ENCODE measurements at places on chromosomes 3 and 15. TPM values are rescaled to one million over a fixed set of nuclear protein-coding genes. Genes with fewer than 3 reads are reported as not detected.

Gene COLQ
- total RNA-seq = under 0.01 TPM

Gene TUSC2
- total RNA-seq = 23.3 TPM

Gene ZKSCAN7
- total RNA-seq = 2.9 TPM

Gene OR5K2
- total RNA-seq = not detected

Gene NLGN1
- total RNA-seq = 0.13 TPM

Gene CHRNA3
- not detected for total RNA-seq

Gene CRABP1
- not detected for total RNA-seq

Gene CLDN16
- 0.26 TPM for total RNA-seq

Gene NAALADL2
- total RNA-seq = 1.1 TPM

Gene LRRC2
- under 0.01 TPM for total RNA-seq

Gene SLC38A3
- not detected for total RNA-seq

Gene CP
- 0.13 TPM for total RNA-seq

Gene TTLL13
- under 0.01 TPM for total RNA-seq

Gene PTX3
- 0.90 TPM for total RNA-seq

Gene FETUB
- not detected for total RNA-seq

Gene PRSS50
- not detected for total RNA-seq

Gene RTP1
- not detected for total RNA-seq

Gene MEGF11
- not detected for total RNA-seq

Gene SST
- not detected for total RNA-seq

Gene BCHE
- total RNA-seq = 0.51 TPM

Gene PARL
- 68.0 TPM for total RNA-seq

Gene RARRES1
- not detected for total RNA-seq

Gene UBAP1L
- total RNA-seq = 1.3 TPM
